ENCODE measurements at places on chromosomes 1 and 21.

GRCh38 chr1:26814893-26815292 is 11.6 kb upstream of the ZDHHC18 start:
- no peak for DNase-seq

DNA sequence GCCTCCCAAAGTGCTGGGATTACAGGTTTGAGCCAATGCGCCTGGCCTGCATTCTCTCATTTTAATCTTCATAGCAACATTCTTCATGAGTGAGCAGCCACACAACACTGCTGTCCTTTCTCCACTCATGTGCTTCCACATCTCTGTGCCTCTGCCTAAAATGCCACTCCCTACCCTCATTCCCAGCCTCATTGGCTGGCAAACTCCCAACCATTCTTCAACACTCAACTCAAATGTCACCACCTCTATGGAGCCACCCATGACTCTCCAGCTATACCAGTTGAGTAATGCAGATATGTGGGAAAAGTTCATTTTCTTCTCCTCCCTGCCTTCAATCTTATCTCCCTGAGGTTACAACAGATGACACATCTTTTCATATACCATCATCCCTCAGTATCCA is 53.9 kb upstream of the ZC3H12A start:
- DNase-seq: no peak

GRCh38 chr1:218355278-218355677 is 10.1 kb downstream of the TGFB2 start:
- no peak for DNase-seq

DNA sequence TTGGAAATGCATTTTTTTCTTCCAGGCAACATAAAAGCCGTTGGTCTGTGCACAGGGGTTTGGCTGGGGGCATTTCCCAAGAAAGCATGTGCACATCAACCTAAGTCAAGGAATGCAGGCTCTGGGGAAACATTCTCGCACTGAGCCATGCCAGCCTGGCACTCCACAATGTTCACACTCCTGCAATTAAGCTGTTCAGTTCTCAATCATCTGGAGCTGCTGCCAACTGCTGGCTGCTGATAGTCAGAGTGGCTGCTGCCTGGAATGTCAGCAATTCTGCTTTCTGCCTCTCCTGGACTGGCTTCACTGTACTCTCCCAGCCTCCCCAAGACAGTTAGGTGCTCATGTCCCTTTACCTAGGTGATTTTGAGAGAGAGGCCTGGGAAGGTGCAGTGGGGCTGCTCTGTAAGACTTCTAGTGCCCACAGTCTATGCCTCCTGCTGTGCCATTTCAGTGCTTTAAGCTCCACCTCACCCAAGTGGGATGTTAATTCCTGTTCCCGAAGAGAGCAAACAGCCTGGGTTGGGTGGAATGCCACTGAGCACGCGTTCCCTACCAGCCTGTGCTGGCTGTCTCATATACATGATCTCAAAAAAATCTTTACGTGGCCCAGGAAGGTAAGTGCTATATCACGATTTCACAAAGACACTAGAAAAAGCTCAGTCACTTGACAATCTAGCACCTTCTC is 131.7 kb downstream of the BRINP2 start:
- no peak for DNase-seq

GRCh38 chr1:219269171-219269570 is 95.5 kb downstream of the LYPLAL1 start:
- no peak for DNase-seq

- no peak for DNase-seq
Observed at GRCh38 chr1:236144033-236144432, 1.7 kb downstream of the GPR137B start.

Measured in stimulated activated CD4-positive, alpha-beta T cell treated with anti-CD3 and anti-CD28 coated beads, TNF-alpha, amount 100 ng/mL, for 24 hours (primary cell).